ENCODE measurements at places on chromosomes 1 and 21.

- no peak for DNase-seq
Observed at GRCh38 chr1:75725861-75726361, 1.4 kb downstream of the ACADM start.

- no peak for DNase-seq
Observed at GRCh38 chr1:34771573-34772371, 9.2 kb upstream of the GJB3 start.

- no peak for DNase-seq
Observed at GRCh38 chr1:76500116-76500515, 367.2 kb upstream of the ST6GALNAC5 start.

DNA sequence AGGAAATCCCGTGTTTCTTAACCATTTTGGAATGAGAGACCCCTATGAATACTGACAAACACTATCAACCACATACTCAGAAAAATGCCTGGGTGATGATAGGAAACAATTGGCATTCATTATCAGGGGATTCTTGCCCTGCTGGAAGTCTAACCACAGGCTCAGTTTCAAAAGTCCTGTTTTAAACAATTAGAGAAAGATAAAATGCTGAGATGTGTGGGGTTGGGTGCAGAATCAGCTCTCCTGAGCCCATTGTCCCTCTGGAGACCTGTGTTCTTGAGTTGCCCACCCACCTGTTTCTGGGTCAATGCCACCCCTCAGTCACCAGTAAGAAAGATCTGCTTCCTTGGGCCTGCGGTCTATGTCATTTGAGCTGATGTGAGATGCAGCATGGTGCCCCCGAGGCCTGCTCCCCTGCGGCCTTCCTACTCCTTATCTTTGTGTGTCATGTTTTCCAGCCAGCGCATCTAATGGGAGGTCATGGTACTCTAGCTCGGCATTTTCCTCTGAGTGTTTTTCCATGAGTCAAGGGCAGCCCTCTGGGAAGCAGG, 130.3 kb upstream of the PLXNA2 start:
- no peak for DNase-seq

DNA sequence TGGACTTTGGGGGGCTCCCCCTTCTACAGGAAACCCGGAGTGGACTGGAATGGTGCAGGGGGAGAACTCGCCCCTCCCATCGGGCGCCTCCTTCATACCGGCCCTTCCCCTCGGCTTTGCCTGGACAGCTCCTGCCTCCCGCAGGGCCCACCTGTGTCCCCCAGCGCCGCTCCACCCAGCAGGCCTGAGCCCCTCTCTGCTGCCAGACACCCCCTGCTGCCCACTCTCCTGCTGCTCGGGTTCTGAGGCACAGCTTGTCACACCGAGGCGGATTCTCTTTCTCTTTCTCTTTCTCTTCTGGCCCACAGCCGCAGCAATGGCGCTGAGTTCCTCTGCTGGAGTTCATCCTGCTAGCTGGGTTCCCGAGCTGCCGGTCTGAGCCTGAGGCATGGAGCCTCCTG, at the start of gene TNFRSF14:
TSS of gene TNFRSF14 (plus strand) at position 95 of the 401 bp plus-strand sequence. CDS start at position 389, 294 bp downstream.
- DNase-seq = no peak

GRCh38 chr1:154328318-154329151, 3.2 kb downstream of the ATP8B2 start:
- no peak for DNase-seq

- DNase-seq = no peak
Observed at GRCh38 chr1:4944911-4945310, 290.5 kb downstream of the AJAP1 start.

- no peak for DNase-seq
Observed at GRCh38 chr1:94324178-94324544, 86.8 kb upstream of the ARHGAP29 start.

DNA sequence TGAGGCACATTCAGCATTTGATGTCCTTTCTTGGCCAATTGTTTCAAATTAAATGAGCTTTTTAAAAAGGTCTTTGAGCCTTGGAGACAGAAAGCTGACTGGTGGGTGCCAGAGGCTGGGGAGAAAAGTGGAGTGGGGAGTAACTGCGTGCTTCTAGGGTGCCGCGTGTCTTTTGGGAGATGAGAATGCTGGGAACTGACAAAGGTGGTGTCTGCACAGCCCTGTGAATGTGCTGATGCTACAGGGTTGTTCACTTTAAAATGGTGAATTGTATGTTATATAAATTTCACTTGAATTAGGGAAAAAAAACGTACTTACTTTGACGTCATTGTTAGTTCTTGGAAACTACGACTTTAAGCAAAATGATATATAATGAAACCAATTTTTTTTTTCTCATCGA, 8.1 kb upstream of the TFF1 start:
- no peak for DNase-seq

- no peak for DNase-seq
Observed at GRCh38 chr1:20183035-20183434, 2.9 kb upstream of the UBXN10 start.

GRCh38 chr1:204545202-204545601, 29.0 kb downstream of the MDM4 start:
- no peak for DNase-seq

GRCh38 chr21:15138490-15138889, 73.7 kb upstream of the NRIP1 start:
- DNase-seq = no peak

DNA sequence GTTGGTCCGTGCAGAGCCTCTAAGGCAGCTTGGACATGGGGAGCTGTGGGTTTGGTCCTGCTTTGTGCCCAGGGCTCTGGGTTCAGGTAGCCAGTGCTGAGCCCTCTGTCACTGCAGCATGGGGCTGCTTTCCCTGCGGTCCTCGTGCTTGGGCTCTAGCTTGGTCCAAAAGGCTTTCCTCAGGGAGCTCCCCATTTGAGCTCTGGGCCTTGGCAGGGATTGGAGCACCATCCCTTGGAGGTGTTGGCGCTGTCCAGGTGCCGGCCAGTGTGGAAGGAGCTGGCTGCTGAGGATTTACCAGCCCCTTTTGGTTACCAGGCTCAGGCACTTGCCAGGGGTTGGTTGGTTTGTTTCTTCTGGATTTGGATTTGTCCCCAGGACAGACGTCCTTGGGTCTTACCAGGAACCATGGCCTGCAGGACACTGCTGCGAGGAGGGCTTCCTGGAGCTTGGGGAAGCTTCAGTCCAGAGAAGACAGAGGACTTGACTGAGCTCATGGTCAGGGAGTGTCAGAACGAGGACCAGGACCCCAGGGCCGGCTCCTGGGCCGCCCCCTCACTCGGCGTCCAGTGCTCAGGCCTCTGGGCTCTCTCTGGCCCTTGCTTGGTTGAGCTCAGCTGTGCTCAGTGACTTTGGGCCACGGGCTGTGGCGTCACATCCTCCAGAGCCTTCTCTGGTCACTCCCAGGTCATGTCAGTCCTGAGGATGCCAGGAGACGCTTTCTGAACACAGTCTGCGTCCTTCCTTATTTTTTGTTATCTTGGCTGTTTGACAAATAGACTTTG, 224.7 kb downstream of the CAMTA1 start:
- no peak for DNase-seq

- DNase-seq = no peak
Observed at GRCh38 chr21:41764558-41765419, 2.1 kb downstream of the RIPK4 start.

GRCh38 chr1:219568733-219569132, 44.2 kb downstream of the ZC3H11B start:
- DNase-seq = no peak

DNA sequence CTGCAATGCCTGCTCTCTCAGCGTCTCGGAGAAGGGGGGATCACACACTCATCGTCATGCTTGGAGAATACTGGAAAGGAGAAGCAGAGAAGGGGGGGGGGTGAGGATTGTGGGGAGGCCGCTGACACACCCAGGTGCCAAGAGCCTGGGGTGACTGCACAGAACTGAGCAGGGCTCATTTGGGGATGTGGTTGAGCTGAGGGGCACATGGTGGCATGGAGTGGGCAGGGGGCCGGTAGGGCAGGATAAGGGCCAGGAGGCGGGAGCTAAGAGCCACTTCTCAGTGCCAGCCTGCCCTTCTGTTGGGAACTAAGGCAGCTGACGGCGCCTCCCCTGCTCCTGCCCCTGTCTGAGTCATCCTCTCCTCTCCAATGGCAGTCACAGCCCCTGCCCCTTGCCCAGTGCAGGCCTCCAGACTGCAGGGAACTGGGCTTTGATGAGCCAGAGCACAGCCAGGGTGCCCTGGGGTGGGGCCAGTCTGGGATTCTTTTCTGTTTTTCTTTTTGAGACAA, 27.2 kb downstream of the MRPL37 start:
- DNase-seq = peak; percentile 64

GRCh38 chr1:92538413-92539061, 51.8 kb upstream of the GFI1 start:
- no peak for DNase-seq

- DNase-seq = no peak
Observed at GRCh38 chr1:33640114-33640660, 167.7 kb downstream of the ZSCAN20 start.

DNA sequence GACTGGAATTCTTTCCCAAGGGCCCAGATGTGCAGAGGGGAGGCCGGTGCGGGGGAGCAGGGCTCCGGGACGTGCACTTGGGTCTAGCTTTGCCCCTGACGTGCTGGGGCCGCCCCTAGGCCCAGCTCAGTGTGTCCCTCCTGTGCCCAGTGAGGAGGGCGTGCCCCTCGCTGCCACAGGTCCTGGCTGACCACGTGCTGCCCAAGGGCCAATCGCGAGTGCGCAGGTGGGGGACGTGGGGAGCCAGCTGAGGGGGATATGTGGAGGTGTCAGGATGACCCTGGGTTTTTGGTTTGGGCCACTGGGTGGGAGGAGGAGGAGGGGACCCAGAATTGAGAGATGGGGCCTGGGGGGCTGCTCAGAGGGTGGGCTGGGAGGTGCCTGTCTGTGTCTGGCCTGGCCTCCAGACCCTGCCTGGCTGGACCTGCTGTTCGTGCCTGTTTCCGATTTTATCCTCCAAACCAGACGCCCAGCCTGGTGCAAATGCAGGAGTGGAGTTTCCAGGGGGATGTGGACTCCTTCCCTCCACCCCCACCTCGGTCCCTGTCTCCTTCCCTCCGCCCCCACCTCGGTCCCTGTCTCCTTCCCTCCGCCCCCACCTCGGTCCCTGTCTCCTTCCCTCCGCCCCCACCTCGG, 6.1 kb upstream of the RNF223 start:
- DNase-seq = peak; percentile 35

- no peak for DNase-seq
Observed at GRCh38 chr1:94980582-94981574, 54.0 kb upstream of the CNN3 start.

GRCh38 chr1:59698386-59698785, 116.4 kb upstream of the HOOK1 start:
- no peak for DNase-seq

DNA sequence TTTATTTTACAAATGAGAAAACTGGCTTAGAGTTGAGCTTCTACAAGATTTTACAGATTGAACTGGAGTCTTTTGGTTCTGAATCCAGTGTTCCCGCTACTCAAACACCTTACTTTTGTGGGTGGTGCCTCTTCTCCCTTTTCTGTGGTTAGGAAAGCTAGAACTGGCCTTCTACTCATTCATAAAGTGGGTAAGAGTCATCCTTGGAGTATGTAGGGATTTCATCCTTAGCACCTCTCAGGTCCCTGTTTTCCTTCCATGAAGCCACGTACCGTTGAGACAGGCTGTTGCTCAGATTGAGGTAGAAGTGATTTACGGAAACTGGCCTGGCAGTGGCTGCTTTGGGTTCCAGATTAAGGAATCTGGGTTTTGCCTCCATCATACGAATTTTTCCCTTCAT, 35.8 kb downstream of the WNT4 start:
- no peak for DNase-seq

DNA sequence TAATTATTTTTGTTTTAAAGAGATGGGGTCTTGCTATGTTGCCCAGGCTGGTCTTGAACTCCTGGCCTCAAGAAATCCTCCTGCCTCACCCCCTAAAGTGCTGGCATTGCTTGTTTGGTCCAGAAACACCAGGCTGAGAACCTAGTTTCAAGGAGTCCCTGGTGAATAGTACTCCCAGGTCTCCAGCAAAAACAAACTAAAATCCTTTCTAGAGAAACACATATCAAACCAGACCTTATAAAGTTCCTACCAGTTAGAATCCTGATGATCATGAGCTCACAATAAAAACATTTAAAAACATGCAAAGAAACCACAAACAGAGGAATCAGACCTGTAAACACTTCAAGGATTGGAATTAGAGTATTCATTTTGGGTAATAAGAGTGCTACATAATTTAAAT, 34.4 kb upstream of the PADI1 start:
- DNase-seq = no peak

DNA sequence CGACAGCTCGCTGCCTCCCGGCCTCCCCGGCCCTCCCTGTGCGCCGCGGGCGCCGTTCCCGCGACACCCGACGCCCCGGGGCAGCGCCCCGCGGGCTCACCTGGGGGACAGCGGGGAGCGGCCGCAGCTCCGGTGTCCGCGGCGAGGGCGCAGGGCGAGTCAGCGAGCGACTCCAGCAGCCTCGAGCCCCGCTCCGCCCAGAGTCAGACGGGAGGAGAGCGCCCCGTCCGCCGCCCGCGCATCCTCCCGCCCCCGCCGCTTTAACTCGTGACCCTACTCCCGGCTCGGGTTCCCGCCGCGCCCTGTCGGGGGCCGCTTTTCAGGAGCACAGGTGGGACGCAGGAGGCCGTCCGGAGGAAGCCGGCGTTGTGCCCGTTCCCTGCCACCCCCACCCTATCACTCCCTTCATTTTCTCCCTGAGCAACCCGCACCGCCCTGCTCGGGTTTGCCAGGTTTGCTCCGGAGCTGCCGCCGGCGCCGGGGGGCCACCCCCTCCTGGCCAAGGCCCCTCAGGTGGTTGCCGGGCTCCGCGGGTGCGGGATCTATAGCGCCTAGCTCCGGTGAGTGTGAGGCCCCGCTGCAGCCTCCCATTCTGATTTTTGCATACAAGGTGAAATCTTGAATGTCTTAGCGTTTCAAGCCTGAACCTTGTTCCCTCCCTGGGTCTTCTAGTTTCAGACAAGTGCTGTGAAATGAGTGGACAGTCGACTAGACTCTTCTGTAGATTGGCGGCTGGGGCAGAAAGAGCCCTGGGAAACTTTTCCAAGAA, at the start of gene MCOLN3:
TSS of gene MCOLN3 (minus strand) at position 205 of the 769 bp plus-strand sequence. CDS start 3,140 bp downstream, outside the sequence.
- peak; percentile 41 for DNase-seq

Measured in HTR-8/SVneo (cell line).